ENCODE measurements at places on chromosomes 3 and 15.

DNA sequence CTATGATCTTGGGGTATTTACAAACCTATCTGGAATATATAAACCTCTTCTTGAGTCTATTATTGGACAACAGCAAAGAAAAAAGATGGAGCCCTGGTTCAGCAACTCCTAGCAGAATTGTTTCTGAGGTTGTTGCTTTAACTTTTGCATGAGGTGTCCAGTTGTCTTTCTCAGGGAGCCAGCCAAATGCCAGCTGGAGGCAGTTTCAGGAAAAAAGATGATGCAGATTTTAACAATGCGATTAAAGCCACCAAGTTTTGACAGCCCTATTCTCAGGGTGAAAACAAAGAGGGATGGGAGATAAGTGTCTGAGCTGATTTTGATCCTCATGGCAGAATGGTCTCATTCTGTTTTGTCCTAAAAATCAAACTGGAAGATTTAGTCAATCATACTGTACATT lies 181.6 kb upstream of the RASGRP1 start:
- DNase-seq, result no peak

GRCh38 chr15:78915341-78916087 lies 29.3 kb downstream of the CTSH start:
- DNase-seq, result no peak

GRCh38 chr15:85619992-85620689 lies 174.6 kb downstream of the KLHL25 start:
- DNase-seq, result no peak

GRCh38 chr3:155001289-155002010 lies 78.7 kb upstream of the MME start:
- DNase-seq, result no peak

- DNase-seq, result no peak
These were observed 16.0 kb downstream of the ROBO2 start for GRCh38 chr3:77055841-77056341.

DNA sequence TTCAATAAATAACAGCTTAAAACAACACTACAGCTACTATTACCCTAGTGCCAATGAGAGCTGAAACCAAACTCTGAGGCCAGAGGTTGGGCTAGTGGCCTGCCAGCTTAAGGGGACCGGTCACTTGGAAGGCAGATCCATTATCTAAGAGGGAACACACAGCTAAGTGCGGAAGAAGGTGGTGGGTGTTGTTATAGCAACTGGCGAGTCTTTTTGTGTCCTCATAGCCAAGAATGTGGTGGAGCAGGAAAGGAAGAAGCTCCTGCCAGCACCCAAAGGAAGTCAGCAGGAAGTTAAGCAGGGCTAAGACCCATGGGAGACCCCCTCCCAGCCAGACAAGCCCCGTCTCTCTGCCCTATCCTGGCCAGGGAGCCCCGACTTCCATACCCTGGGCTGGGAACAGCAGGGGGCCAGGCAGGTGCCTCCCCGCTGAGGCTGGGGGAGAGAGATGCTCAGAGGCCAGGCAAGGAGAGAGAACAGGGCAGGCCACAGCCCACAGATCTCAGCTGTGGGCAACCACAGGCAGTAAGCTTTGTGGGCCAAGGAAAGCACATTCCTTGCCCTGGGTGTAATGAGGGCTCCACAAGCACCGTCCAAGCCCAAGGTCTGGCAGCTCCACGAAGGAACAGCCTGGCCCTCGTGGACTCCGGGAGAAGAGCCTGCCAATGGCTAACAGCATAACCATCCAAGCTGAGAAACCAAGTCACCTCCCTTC lies 34.0 kb upstream of the HRH1 start:
- DNase-seq, result no peak

GRCh38 chr15:55884223-55884622 lies 109.2 kb downstream of the NEDD4 start:
- DNase-seq, result no peak

DNA sequence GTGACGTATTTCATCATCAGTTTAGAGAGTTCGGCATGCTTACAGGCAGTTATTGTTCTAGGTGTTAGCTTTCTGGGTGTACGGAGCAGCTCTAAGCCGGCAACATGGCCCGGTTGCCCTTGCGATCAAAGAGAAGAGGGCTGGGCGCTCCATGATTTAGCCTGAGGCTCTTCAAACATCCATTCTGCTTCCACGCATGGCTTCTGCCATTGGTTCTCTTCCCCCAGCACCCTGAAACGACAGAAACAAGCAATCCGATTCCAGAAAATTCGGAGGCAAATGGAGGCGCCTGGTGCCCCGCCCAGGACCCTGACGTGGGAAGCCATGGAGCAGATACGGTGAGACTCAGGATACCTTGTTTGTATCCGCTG lies 574 bp downstream of the NGRN start:
- no peak for DNase-seq

GRCh38 chr3:106115557-106115956 lies 246.7 kb upstream of the CBLB start:
- no peak for DNase-seq

- peak; percentile 14 for DNase-seq
These were observed 19.7 kb downstream of the SSR3 start for GRCh38 chr3:156535162-156535627.

DNA sequence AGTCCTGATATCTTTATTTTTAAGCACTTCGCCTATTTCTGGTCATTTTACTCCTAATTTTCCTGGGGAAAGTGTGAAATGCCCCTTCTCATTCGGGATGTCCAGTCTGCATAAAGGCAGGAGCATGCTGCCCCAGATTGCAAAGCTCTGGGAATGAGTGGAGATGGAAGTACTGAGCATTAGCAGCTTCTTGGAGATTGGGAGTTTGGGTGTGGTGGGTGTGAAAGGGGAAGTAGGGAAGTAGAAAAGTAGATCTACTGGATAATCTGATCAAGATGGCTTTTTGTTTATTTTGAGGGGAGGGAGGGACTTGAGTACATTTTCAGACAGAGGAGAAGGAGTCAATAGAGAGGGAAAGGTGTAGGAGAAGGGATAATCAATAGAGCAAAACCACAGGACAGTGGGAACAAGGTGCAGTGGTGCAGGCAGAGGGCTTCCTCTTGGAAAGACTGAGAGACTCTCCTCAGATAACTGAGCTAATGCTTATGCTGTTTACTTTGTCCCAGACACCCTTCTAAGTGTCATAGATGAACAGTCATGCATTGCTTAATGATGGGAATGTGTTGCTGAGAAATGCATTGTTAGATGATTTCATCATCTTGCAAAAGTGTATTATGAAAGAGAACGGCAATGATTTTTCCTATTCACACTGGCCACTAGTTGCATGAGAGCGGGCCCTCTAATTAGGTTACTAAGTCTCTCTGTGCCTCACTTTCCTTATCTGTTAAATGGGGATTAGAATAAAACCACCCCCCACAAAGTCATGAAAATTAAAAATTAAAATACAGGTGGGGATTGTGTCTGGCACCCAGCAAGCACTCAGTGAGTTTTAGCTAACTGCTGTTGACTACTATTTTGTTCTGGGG lies 45.5 kb downstream of the PHLDB2 start:
- no peak for DNase-seq

DNA sequence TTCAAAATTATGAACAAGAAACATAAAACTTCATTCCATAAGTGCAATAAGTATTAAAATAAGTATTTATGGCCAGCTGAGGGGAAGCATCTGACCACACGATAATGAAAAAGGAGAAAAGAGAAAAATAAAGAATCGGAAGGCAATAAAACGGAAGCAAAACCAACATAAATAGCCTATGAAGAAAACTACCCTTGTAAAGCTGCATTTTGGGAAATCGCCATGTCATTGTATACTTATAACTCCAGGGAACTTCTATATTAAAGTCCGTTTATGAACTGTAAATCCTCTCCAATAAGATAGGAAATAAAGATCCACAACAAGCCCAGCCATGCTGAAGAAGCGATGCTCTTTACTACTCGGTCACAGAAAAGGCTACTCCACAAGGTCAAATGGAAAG lies 47.7 kb downstream of the MORC1 start:
- no peak for DNase-seq

DNA sequence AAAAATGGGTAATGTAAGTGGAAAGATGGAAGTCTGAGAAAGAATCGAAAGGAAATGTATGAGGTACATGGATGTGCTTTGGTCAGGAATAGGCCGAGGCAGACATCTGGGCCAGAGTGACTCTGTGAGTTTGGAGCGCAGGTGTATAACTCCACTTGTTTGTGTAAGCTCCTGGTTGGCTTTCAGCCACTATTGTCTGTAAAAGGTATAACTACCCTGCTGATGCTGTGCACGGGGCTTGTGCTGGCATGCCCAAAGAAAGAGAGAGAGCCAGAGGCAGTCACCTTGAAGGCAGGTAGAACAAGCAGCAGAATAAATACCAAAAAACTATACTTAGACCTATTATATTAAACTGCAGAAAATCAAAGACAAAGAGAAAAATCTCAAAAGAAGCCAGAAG lies 32.7 kb upstream of the CD96 start:
- no peak for DNase-seq

DNA sequence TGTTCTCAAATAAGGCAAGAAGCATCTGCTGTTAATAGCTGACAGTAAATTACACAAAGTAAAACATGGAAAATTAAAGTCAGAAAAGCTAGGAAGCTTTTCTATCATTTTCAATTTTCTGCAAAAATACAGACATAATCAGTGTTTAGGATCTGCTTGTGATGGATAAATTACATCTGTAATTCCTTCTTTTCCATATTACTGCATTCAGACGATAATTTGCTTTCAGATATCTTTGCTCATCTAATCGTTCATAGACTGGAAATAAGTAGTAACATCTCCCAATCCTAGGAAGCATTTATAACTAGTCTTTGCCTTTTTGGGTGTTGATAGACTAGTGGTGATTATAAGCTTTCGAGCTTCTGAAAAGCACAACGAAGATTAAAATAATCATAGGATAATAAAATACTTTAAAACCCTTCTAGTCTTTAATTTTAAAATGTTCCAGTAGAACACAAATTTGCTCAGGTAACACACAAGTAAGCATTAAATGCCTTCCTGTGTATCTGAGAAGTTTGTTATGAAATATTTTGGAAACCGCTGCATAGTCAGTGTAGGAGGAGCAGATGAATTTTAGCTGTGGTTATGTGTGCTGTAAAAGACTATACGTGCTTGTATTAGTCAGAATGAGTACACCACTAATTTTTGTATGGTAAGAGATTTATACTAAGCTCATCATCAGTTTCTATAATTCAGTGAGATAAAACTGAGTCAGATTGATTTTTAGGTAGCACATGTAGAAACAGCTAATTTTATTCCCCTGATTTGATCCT lies 41.0 kb downstream of the MBNL1 start:
- no peak for DNase-seq

GRCh38 chr3:148309390-148310035 lies 388.2 kb upstream of the AGTR1 start:
- DNase-seq, result peak; percentile 17

DNA sequence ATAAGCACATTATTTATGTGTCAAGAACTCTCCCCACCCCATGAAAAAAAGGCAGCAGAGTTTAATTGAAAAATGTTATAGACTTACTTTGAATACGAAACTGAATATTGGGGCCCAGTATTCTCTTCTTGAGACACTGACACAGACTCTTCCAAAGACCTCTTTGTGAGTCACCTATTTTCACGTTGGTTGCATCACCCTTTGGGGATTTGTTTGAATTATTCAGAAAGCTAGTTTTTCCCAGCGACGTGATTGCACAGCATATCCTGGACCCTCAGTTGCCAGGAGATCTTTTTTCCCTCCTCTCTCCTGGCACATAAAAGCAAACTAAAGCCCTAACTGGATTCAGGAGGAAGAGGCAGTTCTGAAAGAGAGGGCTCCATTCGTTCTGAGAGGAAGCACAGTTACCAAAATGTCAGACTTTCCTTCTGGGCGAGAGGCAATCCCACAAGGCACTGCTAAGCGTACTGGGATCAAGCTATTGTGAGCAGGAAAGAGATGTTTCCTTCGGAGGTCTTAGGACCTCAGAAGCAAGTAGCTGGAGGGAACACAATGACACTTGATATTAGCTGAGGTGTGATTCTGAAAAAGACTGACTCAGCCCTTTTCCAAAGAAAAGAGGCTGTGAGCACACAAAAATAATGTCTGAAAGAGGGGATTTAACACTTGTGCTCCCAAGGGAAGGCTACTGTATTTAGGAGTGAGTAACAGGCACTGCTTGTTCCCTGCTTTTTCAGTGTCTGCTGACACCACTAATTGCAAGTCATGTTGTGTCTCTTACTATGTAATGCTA lies 65.8 kb upstream of the CADPS start:
- no peak for DNase-seq

GRCh38 chr3:100053951-100054620 lies 60.2 kb downstream of the FILIP1L start:
- DNase-seq, result no peak

DNA sequence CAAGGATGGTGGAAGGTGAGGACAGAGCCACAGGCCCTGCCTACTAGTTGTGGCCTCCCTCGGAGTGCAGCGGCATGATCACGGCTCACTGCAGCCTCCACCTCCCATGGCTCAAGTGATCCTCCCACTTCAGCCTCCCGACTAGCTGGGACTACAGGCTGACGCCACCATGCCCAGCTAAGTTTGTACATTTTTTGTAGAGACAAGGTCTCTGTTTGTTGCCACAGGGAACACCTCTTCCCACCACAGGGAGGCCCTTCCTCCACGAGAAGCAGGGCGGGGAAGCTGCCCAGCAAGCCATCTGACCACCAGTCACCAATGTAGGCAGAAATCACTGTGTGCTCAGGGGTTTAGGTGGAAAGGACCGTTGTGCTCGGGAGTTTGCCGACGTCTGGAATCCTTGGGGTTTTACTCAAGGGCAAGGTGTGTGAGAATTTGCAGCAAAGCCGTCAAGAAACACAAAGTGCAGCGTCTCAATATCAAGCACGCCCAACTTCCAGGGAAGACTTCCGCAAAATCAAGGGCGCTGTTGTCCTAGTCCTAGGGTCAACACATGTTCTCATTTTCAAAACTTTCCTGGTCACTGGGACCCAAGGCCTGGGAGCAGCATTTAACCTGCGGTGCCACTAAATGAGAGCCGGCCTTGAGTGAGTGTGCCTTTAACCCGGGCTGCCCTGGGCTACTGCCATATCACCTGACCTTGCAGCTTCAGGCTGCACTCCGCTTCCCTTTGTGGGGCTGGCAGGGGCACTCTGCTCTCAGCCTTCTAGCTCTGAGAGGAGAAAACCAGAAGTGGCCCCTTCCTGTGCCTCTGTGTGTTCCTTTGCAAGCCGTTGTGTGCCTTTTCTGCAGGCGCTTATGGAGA lies 65.7 kb downstream of the SLC12A8 start:
- DNase-seq, result no peak

DNA sequence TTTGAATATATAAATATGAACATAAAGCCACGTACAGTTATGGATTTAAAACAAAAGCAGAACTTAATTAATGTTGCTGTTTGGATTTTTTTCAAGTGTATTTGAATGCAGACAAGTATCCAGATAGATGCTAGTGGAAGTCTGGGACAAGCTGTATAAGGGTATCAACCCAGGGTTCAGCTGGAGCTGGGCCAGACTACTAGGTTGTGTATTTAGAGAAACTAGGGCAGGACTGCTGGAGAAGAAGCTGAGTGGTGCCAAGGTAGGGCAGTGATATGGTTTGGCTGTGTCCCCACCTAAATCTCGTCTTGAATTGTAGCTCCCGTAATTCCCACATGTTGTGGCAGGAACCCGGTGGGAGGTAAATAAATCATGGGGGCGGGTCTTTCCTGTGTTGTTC lies 189.8 kb upstream of the CTDSPL start:
- no peak for DNase-seq
